ENCODE measurements at places on chromosomes 12 and 14. TPM values are rescaled to one million over a fixed set of nuclear protein-coding genes. Genes with fewer than 3 reads are reported as not detected.
A peak's percentile ranks its signal among the peaks of the same experiment; 100 is the strongest.

- DNase-seq = no peak
These were observed 50.1 kb downstream of the CCDC88C start for GRCh38 chr14:91367173-91368171.

MYL6B gene
- polyA plus RNA-seq = 191 TPM

DNA sequence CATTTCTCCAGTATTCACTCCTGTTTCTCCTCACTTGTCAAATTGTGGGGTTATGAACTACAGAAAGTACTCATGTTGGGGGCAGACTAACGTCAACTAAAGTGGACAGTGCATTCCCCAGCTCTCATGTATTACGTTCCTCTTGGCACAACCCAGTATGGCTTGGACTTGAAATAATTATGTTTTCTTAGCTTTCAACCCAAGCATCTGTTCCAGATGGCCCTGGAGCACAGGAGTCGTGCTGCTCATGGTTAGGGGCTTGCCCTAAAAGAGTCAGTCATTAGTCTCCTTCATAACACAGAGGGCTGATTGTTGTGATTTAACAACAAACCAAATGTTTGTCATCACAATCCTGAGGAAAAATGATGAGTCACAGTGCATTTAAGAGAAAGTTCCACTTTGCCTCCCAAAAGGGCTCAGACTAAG, 154.4 kb downstream of the RPAP3 start:
- DNase-seq = peak; percentile 1

DNA sequence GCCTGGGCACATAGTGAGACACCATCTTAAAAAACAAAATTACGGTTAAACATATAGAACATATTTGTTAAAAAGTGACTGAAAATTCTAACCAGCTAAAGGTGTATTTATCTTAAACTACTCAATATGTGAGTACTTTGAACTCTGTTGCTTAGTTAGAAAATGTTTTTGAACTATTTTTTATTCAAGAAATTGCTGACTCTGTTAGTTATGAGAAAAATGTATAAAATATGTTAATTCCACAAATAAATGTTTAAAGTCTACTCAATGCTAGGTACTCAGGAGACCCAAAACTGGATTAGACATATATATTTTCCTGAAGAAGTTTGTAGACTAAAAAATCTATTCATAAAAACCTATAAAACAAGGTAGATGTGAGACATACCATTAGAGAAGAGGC, 23.0 kb upstream of the GPR33 start:
- no peak for DNase-seq

MANSC4 gene
- polyA plus RNA-seq = 0.16 TPM

- no peak for DNase-seq
These were observed 104.7 kb downstream of the ST8SIA1 start for GRCh38 chr12:22229652-22230279.

LRP1 gene
- 60.9 TPM for polyA plus RNA-seq

TSPAN11 gene
- 5.5 TPM for polyA plus RNA-seq

DNA sequence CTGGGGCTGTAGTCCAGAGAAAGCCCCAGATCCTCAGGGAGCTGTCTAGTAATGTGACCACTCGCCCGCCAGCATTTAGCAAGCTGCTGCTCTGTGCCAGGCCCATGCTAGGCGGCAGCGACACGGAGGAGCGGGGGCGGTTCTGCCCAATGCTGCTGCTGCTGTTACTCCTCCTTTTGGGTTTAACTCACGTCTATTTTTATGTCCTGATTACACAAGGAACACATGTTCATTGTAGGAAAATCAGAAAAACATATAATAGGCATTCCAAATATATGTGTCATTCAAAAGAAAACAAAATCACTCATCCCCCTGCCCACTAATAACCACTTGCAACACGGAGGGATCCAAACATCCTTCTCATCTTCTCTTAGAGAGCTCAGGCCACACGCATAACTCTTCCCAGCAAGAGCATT, 30.4 kb downstream of the CCDC92 start:
- DNase-seq = no peak

DNA sequence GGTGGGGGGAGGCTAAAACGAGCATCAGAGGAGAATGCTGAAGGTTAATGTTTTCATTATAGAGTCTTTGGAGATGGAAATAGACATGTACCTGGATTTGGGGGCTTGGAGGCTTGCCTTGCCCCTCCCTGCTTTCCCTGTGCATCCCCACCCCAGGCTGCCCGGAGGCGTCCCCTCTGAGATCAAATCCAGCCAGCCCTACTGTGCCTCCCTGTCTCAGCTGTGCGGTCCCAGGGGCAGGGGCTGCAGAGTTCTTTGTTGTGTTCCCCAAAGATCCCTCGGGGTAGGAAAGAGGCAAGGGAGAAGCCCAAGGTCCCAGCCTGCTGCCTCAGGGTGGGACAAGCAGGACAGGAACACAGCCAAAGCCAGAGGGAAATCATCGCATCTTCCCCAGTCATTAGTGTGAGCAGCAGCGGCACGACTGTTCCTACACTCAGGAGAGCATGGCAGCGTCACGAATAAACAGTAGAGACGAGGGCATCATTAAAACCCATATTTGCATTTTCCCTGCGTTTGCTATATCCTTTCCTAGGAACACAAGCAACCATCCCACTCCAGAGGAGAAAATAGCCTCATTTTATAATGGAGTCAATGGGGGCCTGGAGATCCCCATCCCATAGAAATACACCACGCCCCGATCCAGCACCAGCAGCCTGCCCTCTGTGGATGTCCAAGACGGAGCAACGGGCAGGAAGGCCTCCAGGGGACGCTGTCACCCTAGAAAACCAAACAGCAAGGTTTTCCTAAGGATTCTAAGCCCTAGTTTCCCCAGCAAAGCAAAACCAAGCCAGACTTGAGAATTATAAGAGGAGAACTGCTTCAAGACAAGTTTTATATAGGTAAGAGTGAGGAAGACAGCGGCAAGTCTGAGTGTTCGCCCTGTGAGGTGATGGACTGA, 32.4 kb downstream of the ANO2 start:
- no peak for DNase-seq

DNA sequence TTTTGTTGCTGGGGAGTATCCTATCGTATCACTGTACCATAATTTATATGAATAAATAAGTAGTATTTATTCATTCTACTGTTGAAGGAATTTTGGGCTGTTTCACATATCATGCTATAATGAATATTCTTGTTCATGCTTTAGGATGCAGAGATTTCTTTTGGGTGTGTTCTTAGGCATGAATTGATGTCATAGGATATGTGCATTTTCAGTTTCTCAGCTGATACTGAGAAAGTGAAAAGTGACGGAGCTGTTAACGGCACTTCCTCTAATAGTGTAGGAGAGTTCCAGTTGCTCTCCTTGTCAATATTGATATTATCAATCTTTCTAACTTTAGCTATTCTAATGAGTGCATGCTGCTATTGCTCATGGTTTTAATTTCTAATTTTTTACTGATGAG, 23.2 kb upstream of the SDR39U1 start:
- no peak for DNase-seq

GRCh38 chr12:115485503-115485902, 792.0 kb downstream of the MED13L start:
- DNase-seq = no peak

GRCh38 chr14:42173206-42173605, 566.5 kb downstream of the LRFN5 start:
- DNase-seq = no peak

DNA sequence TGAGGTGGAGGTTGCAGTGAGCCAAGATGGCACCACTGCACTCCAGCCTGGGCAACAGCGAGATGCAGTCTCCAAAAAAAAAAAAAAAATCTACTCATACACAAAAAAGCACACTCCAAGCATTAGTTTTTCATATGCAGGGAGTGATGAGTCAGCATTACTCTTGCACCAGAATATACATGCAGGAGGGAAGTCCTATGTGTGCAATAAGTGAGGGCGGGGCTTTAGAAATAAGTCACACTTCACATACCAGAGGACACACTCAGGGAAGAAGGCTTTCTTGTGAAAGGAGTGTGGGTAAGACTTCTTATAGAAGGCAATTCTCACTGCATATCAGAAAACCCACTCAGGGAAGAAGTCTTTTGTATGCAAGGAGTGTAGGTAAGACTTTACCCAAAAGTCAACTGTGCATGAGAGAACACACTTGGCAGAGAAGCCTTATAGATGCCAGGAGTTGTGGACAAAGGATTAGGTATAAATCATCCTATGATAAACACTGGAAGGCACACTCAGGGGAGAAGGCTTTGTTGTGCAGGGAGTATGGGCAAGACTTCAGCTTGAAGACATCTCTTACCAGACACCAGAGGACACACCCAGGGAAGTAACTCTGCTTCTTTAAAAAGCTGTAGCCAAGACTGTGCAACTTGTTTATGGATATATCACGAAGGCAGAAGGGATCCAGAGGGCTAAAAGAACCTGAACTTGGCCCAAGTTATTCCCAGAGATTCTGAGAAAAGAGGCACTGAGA, 50.5 kb downstream of the ATF7 start:
- DNase-seq = no peak

Measured in renal cortex interstitium (tissue), 15 donors.